ENCODE measurements at places on chromosomes 2 and 18.

- peak; percentile 43 for DNase-seq
Measured at GRCh38 chr18:33839452-33840211, 261.6 kb downstream of the ASXL3 start.

- no peak for DNase-seq
Measured at GRCh38 chr18:21636769-21637168, 24.7 kb downstream of the SNRPD1 start.

DNA sequence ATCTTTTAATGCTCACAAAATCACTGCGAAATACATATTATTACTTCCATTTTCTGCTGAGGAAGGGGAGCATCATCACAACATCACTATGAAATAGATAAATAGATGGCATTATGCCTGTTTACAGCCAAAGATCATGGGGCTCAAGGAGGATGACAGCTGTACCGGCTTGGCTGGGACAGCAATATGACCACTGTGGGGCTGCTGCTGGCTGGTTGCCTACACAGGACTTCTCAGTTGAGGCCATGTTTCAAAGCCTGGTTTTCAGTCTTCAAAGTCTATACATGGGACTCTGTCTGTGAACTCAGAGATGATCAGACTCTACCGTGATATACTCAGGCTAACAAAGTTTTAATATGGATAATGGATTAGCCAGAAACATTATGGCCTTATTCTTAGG is 58.7 kb downstream of the SPATS2L start:
- DNase-seq = no peak

- DNase-seq = no peak
Measured at GRCh38 chr18:50171406-50171805, 23.5 kb downstream of the MYO5B start.

DNA sequence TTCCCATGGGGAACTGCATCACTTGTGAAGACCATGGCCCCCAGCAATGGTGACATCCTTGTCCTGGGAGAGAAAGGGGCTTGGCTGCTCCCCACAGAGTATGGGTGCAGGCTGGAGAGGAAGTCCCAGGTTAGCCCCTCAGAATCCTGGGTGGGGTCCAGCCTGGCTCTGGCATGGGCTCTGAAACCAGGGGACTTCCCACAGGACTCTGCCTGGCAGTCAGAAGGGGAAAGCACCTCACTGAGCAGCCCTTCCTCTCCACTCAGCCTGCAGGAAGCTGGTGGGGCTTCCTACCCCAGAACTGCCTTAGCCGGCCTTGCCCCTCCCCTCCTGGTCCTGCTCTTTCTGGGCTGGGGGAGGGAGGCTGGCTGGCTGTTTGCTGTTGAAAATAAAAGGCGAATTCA is 3.7 kb downstream of the NEURL3 start:
- no peak for DNase-seq

GRCh38 chr2:173033084-173033483 is 42.6 kb upstream of the MAP3K20 start:
- no peak for DNase-seq

DNA sequence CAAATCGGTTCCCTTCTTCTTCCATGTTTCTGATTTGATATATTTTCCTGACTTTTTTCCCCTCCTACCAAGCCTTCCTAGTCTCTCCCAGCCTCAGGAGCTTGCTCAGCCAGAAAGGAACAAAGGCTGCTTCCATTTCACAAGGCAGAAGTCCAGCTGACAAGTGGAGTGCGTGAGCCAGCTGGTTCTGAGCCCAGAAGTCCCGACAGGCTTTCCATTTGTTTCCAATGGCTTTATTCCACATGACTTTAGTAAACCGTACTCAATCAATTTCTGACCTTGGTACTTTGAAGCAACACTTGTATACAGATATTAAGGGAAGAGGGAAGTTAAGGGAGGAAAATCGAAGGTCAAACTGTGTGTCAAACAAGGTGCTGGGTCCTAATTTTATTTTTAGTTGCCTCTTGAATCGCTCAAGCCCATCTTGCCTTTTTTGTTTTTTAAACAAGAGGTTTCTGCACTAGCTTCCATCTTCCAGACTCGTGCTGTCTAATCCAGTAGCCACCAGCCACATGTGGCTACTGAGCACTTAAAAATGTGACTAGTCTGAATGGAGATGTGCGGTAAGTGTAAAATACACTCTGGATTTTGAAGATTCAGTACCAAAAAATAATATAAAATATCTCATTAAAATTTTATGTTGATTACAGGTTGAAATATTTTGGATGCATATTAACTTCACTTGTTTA is 36.2 kb downstream of the WIPF1 start:
- DNase-seq = peak; percentile 18

DNA sequence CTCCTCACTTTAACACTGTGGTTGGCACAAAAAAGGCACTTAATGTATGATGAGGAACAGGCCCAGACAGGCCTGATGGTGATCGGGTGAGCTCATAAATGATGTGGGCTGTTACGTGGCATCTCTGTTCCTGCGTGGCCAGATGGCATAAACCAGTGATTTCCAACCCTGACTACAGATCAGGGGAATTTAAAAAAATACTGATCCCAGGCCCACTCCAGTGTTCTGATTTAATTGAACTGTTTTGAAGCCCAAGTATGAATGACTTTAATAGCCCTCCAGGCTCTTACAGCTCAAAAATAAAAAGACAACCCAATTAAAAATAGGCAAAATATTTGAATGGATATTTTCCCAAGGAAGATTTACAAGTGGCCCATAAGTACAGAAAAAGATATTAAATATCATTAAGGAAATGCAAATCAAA is 48.2 kb downstream of the LIPG start:
- no peak for DNase-seq

DNA sequence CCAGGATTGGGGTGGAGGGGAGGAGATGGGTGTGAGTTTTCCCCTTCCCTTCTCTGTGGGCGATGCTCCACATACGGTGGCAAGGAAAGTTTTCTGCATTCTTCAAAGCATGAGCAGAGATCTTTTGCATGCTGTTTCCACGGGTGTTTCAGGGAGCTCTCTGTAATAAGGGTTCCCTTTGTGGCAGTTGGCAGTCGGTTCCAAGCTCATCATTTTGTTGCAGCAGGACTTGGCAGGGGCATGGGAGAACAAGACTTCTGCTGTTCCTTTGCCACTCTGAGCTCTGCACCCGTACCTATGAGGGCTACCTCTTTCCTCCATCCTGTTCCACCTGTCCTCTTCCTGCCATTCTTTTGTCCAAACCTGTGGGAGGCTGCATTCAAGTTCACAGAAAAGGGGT is 71.3 kb upstream of the SPRED2 start:
- no peak for DNase-seq

GRCh38 chr2:26822877-26823276 is 25.1 kb upstream of the DPYSL5 start:
- no peak for DNase-seq

GRCh38 chr2:179817181-179817841 is 44.1 kb downstream of the ZNF385B start:
- DNase-seq = peak; percentile 15

DNA sequence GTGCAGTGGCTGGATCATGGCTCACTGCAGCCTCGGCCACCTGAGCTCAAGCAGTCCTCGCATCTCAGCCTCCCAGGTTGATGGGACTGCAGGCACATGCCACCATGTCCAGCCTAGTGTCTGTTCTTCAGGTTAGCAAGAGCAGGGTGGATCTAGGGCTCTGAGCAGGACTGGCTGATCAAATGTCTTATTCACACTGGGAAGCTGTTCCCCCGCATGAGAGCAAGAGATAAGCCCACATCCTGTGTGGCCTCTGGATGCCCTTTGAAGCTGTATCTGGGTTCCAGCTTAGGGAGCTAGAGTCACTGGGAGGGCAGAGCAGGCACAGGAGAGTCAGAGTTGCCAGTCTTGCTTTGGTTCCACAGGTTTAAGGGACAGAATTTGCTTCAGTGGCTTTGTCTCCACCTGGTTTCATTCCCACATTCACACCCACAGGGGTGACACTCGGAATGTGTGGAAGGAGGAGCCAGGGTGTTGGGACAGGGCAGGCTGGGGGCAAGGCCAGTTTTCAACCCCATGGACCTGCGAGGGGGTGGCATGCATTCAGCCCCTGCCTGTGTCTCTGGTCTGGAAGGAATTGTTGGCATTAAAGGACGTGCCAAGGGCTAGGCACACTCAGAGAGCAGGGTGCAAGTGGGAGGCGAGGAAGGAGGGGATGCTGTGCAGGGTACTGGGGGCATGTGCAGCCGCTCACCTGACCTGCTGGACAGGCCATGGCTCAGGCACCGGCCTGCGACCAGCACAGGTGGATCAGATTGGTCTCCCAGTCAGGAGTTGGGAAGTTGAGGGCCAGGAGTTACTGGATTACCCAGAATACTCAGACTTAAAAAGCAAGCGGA is 24.5 kb downstream of the PTPN18 start:
- DNase-seq = no peak

GRCh38 chr2:239854596-239854995 is 170.5 kb downstream of the NDUFA10 start:
- no peak for DNase-seq

DNA sequence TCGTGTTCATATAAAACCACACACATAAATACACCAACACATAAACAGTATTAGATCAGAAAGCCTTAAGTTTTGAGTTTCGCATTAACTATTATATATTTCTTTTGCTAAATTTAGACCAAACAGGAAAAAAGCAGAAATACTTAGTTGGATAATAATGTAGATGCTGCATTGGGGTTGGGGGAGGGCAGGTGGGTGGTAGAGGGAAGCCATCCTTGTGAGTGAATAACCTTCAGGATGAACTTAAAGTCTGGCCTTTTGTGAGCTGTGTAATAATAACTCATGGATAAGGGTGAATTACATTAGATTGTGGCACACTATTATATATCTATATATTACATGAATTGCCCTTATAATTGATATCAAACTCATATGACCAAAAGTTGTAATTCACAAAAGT is 174.7 kb downstream of the WDR7 start:
- no peak for DNase-seq

DNA sequence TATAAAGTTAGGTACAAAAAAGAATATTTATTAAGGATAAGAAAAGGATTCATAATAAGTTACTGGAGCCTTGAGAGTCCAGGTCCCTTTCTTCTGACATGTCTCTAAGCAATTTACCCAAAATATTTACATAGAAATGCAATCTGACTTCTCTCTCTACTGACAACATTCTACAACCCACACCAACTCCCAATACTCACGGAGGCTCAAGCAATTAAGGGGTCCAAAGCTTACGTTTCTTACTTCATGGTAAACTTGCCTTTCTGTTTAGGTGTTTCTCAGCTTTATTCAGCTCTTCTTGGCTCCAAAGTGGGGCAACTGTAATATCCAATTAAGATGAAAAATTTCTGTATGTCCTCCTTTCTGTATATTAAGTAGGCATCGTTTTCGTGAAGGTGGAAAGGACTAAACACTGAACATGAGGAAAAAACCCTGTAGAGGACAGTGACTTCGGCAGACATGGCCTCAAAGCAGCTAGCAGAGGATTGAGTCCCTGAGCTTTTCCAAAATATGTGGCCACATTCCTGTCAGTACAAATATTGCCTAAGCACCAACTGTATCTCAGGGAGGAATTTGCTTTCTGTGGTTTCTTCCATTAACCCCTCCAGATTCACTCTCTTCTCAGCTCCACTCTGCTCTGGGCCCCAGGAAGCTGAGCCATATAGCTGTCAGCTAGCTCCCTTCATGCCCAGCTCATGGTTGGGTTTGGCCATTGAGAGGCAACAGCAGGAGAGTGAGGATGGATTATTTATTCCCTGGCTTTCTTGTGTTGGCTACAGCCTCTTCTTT is 67.9 kb upstream of the GLS start:
- no peak for DNase-seq

GRCh38 chr18:13276530-13277520 is 58.3 kb downstream of the LDLRAD4 start:
- no peak for DNase-seq

DNA sequence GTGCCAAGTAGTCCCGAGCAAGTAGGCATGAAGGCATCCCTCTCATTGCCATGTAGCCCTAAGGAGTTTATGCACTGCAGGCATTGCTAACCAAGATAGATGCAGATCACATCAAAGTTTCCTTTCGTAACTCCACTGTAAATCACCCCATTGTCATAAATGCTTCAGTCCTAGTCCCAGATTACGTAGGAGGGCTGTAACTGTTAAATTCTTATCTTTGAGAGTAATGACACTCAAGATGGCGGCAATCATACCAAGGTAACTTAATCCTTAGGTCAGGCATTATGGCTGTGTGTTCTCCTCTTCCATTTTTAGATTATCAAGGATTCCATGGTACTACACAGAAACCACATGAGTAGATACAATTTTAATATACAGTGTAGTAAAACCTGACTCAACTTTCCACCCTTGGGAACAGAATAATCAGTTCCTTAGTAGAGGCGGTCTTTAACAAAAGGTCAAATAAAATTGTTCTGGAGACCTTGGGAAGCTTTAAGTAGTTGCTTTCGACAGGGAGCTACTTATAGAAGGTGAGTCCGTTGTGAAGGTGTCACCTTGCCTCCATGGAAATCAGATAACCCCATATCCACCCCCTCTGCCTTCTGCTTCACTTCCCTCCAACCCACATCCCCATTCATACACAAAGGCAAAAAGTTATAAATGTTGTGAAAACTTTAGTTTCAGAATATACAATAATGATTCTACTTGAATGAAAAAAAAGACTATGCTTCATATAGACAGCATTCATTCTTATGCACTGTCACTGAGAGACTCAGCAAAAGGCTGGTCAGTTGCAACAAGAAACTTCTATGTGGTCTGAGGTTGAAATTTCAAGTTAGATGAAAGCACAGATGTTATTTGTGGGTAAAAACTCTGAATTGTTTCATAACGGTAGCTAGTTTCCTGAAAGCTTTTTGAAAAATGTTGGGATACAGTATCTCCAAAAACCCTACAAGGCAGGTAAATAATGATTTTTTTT is 64.8 kb upstream of the GALNT5 start:
- no peak for DNase-seq

DNA sequence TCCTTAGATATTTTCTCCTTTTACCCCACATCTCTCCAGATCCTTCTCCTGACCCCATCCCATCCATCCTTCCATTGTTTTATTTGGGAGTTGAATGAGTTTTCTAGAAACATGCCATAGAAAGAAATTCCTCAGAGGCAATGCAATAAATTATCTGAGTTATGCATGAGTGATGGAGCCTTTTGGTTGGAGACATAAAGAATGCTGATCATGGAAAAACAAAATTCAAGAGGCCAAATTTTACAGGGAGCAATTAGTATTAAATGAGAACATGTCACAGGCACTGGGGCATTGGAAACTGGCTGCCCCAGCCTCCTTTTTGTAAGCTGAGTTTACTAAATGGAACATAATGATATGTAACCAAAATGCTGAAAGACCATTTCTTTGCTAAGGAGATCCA is 74.2 kb upstream of the LCLAT1 start:
- no peak for DNase-seq
